Kidney tubule cell (primary cell): ENCODE measurements at places on chromosomes 2 and 18.

DNA sequence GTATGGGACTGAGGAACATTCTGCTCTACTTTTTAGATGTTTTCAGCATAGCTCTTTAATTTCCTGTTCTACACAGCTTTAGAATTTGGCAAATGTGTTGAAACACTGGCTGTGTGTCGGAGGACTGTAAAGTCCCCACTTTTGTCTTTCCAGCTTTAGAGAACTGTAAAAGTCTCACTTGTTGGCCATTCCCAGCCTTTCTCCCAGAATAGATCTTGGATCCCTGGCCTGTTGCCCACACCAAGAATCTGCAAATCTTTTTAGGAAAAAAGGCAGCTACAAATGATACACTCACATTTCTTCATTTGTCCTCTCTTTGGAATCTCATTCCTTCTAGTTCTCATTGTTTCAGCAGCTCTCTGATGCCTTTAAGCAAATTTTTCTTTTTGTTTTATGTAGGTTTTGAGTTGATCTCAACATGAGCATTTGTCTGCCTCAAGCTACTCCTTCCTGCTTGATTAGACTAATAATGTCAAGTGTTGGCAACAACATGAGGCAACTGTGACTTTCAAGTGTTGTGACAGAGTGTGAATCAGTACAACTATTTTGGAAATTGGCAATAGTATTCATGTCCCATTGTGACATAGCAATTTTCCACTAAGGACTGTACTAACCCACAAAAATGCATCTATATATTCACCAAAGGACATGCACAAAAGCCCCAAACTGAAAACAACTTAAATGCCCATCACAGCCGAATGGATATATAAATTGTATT is 610.8 kb downstream of the EPHA4 start:
- no peak for DNase-seq

DNA sequence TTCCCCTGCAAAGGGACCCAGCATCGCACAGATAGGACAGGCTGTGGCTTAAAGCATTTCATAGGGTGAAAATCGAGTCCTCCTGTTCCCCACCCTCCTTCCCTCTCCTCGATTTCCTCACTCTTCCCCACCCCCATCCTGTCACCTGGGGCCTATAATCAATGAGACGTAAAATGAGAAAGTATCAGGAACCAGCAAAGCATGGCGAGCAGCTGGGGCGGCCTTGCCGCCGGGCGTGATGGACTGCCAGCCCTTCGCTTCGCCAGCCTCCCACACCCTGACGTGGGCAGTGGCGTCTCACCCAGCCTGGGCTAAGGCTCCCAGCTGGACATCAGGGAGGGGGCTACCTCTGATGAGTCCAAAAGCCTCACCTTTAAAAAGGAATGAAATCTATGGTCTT is 11.1 kb downstream of the SLC30A3 start:
- no peak for DNase-seq

- DNase-seq: no peak
Observed at GRCh38 chr2:9400268-9401058, 22.9 kb downstream of the ITGB1BP1 start.

- no peak for DNase-seq
Observed at GRCh38 chr2:241678307-241678706, 8.3 kb downstream of the DTYMK start.

DNA sequence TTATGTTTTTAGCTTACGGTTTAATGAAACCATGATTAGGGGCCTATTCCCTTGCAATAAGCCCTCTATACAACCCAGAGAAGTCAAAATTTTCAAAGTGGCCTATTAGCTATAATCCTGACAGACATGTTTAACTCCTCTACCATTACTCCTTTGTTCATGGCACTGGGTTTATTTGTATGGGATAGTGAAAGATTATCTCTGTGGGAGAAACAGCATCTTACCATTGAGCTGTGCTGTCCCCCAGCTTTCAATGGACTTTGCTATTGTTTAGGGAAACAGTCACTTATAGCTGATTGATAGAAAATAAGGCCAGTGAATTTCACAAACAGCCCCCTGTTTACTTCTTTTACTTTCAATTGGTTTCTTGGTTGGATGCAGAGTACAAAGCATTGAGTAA is 675.2 kb upstream of the GCFC2 start:
- DNase-seq: no peak

DNA sequence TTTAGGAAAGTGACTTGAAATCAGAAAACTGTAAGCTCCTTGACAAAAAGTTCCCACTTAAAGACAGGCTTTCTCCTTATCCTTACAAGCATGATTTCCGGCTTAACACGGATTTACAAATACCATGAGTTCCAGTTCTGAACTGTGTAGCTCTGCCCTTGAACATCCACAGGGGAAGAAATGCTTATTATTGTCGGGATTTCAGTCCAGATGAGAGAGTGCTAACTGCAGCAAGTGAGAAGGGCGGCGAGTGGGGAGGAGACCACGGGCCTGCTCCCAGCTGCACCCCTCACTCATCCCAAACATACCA is 73.1 kb downstream of the LRRC30 start:
- no peak for DNase-seq

DNA sequence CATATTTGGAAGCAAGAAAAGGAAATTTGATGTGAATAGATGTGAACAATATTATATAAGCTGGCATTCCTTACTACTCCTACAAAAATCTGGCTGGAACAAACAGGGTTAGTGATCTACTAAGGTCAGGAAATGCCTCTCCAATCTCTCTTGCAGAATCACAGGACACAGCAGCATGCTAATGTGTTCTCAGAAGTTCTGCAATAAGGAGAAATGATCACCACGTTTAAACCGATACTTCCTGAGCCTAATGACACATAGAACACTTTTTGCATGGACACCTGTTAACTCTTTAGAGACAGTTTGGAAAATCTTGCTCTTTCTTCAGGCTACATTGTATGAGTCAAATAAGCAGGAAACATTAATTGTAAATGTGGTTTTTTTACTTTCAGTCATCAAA is 89.6 kb upstream of the MAP3K20 start:
- DNase-seq: peak; percentile 50

GRCh38 chr2:230512955-230513748 is 97.2 kb downstream of the SP100 start:
- peak; percentile 69 for DNase-seq

DNA sequence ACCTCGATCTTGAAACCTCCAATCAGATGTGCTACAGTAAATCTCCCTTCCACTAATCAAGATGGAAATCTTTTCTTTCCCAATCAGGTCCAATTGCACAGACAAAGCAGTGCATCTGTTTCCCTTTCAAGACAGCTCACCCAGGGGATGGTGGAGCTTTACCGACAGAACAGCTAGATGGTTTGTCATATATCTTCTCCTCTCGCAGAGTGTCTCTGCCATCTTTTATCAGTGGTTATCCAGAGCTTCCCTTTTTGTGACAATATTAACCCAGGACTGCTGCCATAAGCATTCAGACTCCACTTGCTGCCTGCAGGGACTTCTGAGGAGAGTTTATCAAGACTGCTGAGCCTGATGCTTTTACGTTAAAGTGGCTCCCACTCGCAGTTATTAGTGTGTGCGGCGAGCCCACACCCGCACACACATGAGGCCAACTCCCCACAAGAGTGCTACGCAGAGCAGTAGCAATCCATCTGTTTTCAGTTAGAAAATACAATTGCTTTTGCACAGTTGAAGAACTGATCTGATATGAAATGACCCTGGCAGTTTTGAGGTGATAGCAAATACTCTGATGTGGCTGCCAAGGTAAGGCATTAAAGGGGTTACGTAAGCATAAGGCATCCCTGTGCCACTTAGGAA is 398.9 kb downstream of the NCKAP5 start:
- DNase-seq: no peak
